HT1080 (cell line): ENCODE measurements at places on chromosomes 16 and 17.

GRCh38 chr17:77036841-77037381, 103.9 kb upstream of the SEC14L1 start:
- DNase-seq, result peak; percentile 23

DNA sequence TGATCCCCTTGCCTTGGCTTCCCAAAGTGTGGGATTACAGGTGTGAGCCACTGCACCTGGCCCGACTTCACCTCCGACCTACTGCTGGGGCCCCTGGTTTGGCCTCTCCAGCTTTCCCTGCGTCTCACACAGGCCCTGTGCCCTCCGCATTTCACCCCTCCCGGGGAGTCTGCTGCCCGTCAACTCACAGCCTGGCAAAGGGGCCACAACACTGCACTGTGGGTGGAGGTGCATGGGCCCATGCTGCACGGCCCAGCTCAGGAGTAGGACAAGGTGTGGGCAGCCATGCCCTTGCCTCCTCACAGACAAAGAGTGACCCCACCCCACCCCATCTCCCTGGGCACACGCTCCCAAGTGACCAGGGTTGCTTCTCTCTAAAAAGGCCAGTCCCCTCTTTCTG, 12.6 kb upstream of the TBX2 start:
- no peak for DNase-seq

DNA sequence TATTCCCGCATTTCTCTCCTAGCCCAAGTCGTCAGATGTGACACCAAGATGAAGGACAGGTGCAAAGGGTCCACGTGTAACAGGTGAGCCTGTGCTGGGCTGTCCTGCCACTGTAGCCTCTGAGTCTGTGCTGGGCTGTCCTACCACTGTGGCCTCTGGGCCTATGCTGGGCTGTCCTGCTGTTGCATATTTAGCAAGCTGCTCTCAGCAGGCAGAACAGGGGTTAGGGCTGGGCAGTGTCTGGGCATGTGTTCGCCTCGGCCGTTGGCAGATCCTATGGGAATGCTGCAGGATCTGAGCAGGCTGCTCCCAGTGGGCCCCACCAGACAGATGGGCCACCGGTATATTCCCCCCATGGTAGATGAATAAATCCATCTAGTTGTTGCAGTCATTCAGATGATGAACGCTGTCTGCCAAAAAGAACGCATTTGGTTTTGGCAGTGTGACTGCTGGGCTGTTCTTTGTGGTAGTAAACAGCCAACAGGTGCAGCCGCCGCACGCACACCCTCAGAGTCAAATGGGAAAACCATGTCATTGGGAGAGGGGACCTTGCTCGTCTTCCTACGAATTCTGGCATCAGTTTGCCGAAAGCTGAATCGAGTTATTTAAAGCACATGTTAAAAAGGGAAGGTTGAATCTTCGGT, 49.2 kb downstream of the CRISPLD2 start:
- no peak for DNase-seq

GRCh38 chr17:16443511-16444257, 28.3 kb downstream of the TRPV2 start:
- peak; percentile 66 for DNase-seq

GRCh38 chr17:76582660-76583059, 3.0 kb downstream of the ST6GALNAC2 start:
- no peak for DNase-seq

- no peak for DNase-seq
Measured at GRCh38 chr17:77358801-77359200, 218.0 kb downstream of the SEC14L1 start.

DNA sequence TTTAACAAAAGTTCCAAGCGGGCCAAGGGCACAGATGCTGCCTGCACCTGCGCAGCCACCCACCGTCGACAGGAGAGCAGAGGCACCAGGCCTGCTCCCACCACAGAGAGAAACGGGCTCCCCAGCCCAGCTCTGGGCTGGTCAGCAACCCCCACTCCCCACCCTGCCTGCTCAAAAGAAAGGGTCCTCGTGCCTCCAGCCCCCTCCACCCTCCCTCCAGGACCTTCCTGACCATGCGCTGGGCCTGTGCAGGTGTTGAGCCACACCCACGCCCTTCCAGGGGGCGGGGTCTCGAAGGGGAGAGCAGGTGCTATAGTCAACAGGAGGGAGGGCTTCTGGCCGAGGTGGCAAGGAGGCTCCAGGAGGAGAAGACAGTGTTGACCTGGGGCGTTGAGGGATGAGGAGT, 25.3 kb downstream of the ZNF778 start:
- DNase-seq, result no peak

- no peak for DNase-seq
Measured at GRCh38 chr17:69066482-69066881, 5.8 kb upstream of the ABCA9 start.

DNA sequence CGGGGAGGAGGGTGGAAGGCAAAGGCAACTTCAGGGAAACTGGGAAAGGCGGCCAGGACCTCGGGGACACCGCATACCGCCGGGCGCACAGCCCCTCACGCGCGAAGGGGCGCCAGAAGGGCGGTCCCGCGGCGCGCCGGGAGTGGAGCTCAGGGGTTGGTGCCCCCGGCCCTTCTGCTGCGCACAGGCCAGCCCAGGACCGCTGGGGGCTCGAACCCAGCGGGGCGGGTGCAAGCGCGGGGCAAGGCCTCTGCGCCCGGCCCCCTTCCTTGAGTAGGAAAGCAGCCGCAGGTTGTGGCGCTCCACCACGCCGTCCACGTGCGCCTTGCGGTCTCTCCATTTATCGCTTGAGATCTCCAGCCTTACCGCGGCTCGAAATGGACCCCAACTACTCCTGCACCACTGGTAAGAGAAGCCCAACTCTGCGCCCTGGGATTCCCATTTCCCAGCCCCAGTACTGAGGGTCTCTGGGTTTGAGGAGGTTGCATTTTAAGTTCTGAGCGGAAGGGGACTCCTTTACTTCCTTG, 3.0 kb upstream of the MT1A start:
- no peak for DNase-seq

DNA sequence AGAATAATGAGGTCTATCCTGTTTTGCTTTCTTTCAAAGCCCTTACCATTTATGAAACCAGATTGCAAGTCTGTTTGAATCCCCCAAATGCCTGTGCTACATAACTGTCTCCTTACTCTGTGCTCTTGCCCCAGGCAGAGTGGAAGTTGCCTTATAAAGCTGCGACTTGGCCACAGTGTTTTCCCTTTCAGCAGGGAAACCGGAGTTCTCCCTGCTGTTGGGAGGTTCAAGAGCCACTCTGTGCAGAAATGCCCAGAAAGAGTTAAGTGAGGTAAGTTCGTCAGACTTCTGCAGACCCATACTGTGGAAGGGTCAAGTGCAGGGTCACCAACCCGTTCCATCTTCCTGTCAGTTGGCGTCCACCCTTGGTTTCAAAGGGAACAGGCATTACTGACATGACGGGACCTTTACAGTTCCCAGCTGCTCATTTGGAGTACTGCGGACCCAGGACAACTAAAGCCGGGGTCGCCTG, 508.9 kb downstream of the WWOX start:
- no peak for DNase-seq

- peak; percentile 70 for DNase-seq
Measured at GRCh38 chr17:77842528-77843147, 115.9 kb upstream of the TNRC6C start.

- DNase-seq, result no peak
Measured at GRCh38 chr17:67746704-67747571, 29.2 kb downstream of the NOL11 start.

DNA sequence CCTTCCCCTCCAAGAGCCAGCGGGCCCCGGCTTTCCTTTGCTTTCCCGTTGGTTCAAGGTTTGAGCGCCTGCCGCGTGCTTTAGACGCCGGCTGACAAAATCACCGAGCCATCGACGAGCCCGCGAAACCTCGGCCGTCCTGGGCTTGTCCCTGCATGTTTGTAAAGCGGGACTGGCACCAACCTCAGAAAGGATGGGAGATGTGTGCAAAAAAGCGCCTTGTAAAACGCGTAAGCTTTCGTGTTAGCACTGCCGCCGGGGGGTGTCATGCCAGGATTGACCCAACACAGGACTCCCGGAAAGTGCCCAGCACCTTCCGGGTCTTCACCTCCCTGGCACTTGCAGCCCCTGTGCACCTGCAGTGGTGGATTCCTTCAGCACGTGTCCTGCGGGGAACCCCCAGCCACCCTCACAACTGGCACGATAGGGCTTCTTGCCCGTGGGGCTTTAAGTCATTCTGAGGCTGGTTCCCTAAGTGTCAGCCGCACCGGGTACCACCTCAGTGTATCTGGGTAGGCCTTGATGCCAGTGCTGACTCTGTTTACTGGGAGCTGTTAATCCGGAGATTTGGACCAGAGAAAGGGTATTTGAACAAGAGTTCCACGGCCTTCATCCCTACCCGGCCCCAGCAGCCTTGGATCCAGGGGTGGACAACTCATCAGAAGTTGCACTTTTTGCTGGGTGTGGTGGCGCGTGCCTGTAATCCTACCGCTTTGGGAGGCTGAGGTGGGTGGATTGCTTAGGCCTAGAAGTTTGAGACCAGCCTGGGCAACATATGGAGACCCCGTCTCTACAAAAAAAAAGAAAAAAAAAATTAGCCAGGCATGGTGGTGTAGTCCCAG, 817 bp downstream of the NDUFAF8 start:
- no peak for DNase-seq

DNA sequence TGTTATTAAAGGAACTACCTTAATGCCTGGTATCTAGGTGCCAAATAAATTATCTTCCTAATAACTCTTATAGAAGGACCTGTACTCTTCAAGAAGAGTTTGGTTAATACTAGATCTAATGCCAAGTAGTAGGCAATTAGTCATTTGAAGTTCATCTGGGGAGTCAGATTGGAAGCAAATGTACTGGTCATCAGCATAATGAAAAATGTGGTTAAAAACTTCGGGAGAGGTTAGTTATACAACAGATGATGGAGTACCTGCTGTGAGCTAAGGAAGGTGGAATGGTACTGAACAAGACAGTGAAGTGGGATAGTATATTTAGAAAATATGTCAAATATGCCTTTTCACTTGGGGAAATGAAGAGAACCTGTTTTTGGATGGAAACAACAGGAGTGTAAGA, 49.2 kb downstream of the TNRC6A start:
- no peak for DNase-seq

GRCh38 chr16:3400779-3401688, at the start of the genes ZNF174 and ZSCAN32:
TSS of gene ZNF174 (plus strand) at chr16:3401215. CDS start at chr16:3402005, 790 bp downstream.
TSS of gene ZSCAN32 (minus strand) at chr16:3401004. CDS start at chr16:3397557, 3,447 bp downstream.
- peak; percentile 99 for DNase-seq

DNA sequence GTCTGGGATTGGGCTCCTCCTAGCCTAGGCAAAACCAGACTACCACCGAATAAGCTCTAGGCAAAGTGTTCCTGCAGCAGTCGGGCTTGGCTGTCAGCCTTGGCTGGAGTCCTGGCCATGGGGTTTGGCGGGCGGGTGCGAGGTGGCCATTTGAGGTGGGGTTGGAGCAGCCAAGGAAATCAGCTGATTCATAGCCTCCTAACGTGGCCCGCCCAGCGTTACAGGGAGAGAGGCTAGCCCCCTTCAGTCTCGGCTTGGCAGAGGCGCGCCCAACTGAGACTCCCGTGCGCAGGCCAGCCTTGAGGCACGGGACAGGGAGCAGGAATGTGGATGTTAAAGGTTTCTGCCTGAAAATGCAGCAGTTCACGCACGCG, 1.9 kb downstream of the PMP22 start:
- peak; percentile 67 for DNase-seq

GRCh38 chr16:5072334-5073278, 963 bp downstream of the ALG1 start:
- no peak for DNase-seq

GRCh38 chr16:17229766-17230165, 241.0 kb downstream of the XYLT1 start:
- DNase-seq, result no peak

GRCh38 chr16:27291106-27291505, 22.5 kb upstream of the NSMCE1 start:
- DNase-seq, result no peak

GRCh38 chr17:77304051-77304745, 163.4 kb downstream of the SEC14L1 start:
- DNase-seq, result no peak

DNA sequence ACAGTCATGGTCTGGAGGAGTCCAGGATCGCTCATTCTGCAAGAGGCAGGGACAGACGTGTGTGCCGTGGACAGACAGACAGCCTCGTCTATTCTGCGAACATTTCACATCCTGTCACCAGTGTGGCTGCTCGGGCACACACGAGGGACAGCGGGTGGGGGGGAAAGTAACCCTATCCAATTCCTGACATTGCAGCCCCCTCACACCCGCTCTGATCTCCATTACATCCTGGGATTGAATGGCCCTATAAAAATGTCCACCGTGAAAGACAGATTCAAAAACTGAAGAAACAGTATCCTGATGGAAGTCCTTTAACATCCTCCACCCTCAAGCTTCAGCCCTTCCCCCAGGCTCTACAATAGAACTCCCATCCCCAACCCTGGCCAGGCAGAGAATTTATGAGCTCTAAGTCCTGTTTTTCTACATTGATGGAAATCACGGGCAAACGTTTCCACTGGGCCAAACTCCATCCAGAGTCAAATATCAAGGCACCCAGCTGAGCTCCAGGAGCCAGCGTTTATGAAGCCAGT, 39.4 kb downstream of the HS3ST3A1 start:
- peak; percentile 94 for DNase-seq

DNA sequence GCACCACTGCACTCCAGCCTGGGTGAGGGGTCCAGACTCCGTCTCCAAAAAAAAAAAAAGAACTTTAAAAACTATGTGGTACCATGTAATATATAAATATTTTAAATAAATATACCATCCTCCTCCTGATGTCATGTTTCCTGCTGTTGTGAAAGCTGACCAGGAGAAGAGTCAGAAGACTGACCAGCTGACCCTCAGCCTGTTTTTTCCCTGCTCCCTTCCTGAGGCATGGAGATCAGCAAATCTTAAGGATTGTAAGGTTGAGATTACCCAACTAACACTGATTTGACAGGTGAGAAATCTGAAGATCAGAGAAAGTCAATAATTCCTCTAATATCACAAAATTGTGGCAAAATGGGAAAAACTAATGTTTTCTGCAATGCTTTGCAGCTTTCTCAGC, 18.1 kb downstream of the NCOR1 start:
- no peak for DNase-seq

DNA sequence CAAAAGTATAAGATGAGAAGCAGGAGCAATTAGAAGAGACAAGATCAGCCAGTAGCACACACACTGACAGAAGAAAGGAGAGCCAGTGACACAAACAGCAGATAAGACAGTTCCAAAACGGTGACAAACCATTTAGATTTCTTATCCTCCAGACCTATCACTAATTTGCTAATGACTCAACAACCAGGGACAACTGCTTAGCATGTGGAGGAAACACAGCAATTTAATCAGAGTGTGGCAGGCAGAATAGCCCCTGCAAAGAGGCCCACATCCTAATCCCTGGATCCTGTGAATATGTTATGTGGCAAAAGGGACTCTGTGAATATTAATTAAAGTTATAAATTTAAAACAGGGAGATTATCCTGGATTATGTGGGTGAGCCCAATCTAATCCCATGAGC, 81.1 kb downstream of the CACNG1 start:
- DNase-seq, result no peak

- DNase-seq, result no peak
Measured at GRCh38 chr17:29615048-29615385, 7.7 kb downstream of the CORO6 start.

- no peak for DNase-seq
Measured at GRCh38 chr17:36133602-36134236, 30.1 kb downstream of the CCL4 start.

DNA sequence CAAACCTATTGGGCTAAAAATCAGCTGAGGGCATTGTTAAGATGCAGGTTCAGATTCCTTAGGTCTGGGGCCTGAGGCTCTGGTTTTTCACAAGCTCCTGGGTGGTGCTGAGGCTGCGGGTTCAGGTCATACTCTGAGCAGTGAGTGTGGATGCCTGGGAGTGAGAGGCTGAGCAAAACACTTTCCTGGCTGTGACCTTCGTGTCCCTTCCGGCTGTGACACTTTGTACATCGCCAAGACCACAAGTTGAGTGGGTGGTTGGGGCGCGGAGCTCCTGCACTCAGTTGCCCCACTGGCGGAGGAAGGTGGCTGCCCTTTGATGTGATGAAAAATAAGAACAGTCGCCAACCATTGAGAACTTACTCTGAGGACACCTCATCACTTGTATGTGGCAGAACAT, 24.8 kb downstream of the CCR7 start:
- DNase-seq, result no peak
